Foreskin fibroblast (primary cell): ENCODE measurements at places on chromosomes 13 and 19.

- no peak for DNase-seq
These were observed 152.5 kb downstream of the RNF17 start for GRCh38 chr13:24916464-24916863.

- peak; percentile 10 for DNase-seq
These were observed 139.8 kb downstream of the PTPRS start for GRCh38 chr19:5200844-5201243.

DNA sequence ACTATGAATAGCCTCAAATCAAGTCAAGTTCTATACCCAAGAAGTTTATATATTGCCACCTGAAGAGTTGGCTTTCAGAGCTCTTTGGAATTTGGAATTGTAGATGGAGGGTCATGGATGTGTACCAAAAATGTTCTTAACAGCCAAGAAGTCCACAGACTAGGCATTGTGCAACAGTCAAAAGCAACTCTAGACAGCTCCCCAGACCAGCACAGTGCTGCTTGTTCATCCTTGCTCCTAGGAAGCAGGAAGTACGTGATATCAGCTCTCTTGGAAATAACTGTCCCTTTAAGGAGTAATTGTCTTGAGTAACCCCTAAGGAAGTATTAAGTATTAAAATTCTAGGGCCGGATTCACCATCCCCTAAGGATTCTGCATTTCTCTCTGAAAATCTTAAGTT lies 30.7 kb upstream of the IL17D start:
- DNase-seq = peak; percentile 35

DNA sequence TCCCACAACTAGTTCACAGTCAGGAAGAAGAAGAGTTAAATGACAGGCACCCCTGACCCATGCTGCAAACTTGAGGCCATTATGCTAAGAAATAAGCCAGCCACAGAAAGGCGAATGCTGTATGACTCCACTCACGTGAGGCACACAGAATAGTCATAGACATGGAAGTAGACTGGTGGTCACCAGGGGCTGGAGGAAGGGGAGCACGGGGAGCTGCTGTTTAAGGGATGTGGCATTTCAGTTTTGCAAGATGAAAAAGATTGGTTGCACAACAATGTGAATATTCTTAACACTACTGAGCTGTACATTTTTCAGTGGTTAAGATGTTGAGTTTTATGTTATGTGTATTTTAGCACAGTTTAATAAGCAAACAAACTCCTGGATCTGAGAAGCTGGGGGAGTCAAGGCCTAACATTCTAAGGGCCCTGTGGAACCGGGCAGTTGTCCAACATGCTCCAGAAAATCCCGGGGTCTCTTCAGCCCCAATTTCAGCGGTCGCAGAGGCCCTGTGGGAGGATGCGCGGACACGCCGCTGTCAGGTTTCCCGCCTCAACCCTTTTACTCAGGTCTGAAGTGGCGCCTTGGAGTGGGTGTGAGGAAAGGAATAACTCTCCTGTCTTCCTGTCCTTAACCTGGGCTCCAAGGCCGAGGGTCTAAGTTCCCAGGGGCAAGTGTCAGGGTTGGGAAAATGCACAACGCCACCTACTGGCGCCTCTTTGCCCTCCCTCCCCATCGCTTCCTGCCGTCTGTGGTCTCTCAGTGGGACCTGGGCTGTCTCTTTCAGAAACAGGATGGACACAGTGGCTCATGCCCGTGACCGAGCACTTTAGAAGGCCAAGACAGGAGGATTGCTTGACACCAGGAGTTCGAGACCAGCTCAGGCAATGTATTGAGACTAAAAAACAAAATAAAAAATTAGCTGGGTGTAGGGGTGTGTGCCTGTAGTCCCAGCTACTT lies 4.4 kb upstream of the TMEM272 start:
- DNase-seq = peak; percentile 12
